ENCODE measurements at places on chromosomes 12 and 14.

DNA sequence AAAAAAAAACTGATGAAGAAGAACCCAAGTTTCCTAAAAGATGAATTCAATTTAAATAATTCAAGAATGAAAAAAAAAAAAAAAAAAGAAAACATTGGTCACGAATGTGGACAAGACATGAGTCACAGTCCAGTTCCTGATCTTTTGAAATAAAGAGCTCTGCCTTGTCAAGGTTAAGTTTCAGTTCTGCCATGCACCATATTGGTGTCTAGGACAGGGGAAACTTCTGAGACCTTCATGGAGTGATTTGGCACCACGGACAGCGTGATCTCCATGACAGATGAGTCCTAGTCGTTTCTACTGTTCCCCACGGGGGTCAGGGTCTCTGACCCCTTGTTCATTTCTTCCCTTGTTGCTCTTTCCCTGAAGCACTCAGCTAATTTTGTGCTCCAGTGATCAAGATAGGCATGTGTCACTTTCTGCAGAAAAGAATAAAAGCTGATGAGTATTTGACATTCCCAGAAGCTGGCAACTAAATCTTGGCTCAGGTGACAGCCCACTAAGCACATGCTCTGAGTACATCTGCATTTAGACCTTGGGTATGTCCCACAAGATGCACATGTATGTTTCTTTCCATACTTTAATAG lies 1159.7 kb downstream of the BCL11B start:
- DNase-seq, result no peak

DNA sequence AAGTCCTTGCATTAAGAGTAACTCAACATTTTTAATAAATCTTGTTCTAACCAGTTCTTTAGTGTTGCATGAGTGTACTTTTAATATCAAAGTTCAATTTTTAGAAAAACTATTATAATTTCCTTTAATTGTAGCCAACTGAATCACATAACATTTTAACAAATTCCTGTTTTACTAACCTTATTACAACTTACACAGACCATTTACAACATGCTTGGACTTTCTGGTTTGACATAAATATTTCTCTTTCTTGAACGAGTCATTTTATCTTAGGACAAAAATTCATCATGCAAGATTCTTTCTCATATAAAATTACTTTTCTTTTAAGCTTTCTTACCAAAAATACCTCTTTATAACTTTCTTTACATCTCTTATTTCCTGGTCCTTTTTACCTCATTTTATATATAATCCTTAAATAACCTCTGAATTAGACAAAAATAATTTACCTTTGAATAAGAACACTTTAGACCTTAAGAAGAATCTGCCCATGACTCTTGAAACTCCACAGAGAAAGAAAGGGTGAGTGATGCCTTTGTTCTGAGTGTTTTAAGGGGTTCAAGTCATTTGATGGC lies 3.9 kb downstream of the SLCO1A2 start:
- no peak for DNase-seq

- no peak for DNase-seq
Measured at GRCh38 chr14:92448786-92449185, 64.8 kb upstream of the RIN3 start.

DNA sequence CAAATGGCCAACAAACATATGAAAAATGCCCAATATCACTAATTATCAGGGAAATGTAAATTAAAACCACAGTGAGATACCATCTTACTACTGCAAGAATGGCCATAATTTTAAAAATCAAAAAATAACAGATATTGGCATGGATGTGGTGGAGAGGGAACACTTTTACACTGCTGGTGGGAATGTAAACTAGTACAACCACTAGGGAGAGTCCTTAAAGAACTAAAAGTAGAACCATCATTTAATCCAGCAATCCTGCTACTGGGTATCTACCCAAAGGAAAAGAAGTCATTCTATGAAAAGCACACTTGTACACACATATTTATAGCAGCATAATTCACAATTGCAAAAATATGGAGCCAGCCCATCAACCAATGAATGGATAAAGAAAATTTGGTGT lies 459.7 kb downstream of the GXYLT1 start:
- DNase-seq, result no peak

GRCh38 chr14:104715416-104715815 lies 8.6 kb upstream of the ADSS1 start:
- no peak for DNase-seq

GRCh38 chr14:67571275-67571990 lies 28.6 kb downstream of the PIGH start:
- no peak for DNase-seq

GRCh38 chr12:91111366-91112325 lies at the start of gene LUM:
Gene LUM, minus strand, starts transcription at chr12:91111494. Its CDS starts 2,515 bp downstream, at chr12:91108979.
- no peak for DNase-seq

- DNase-seq, result no peak
Measured at GRCh38 chr12:91367234-91367849, 184.7 kb upstream of the DCN start.

DNA sequence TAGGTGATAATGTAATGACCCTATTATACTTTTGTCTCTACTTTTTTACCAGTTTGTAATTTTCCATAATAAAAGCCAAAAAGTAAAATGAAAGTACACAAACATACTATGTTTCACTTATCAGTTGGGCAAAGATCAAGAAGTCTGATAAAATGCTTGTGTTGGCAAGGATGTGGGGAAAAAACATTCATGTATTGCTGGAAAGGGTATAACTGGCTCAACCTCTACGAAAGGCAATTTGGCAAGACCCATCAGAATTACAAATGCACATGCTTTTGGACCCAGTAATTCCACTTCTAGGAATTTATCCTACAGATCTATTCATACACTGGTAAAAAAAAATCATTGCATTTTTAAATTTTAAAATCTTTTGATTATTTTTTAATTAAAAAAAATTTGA lies 68.0 kb downstream of the SPTB start:
- DNase-seq, result no peak

DNA sequence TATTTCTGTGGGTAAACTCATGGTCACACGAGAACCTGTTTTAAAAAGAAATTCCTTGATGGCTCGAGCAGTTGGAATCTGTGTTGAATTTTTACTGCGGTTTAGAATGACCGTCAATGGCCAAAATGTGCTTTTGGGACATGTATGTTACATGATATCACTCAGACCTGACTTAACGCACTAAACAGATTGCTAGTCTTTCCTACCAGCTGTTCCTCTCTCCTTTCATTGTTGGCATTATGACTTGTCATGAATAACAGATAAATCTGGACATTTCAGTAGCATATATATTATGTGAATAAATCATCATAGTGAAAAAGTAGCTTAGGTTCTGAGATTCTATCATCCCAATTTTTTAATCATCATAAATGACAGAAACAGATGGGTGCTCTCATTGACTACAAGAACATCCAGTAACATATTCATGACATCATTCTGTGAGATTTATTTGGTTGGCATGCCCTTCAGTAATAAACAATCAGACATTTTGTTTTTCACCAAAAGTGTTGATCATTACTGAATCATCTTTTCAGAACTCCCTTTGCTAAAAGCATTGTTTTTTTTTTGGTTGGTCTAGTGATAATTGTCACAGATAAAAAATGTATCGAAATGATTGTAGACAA lies 57.9 kb upstream of the NAV3 start:
- no peak for DNase-seq

GRCh38 chr14:71143381-71144290 lies 236.4 kb downstream of the PCNX1 start:
- DNase-seq, result no peak

- DNase-seq, result no peak
Measured at GRCh38 chr12:8846305-8846704, 23.9 kb downstream of the A2ML1 start.

DNA sequence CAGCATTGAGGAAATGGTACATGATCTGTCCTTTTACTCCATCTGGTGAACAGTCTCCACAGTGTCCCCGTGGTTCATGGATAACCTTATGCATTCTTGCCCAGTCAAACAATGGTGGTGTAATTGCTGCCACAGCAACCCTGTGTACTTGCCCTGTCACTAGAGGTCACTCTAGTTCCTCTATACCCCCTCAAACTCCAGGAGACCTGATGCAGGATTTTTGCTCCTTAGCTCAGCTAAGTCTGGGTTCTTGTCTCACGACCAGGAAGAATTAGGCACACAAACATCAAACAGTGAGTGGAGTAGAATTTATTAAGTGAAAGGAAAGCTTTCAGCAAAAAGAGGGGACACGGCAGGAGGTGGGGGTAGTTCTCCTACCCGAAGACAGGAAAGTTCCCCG lies 24.7 kb upstream of the EEA1 start:
- no peak for DNase-seq

- no peak for DNase-seq
Measured at GRCh38 chr14:48096897-48097296, 421.5 kb upstream of the MDGA2 start.

- no peak for DNase-seq
Measured at GRCh38 chr12:70074510-70074909, 168.7 kb upstream of the CNOT2 start.

- DNase-seq, result no peak
Measured at GRCh38 chr12:119448611-119449131, 114.1 kb downstream of the CCDC60 start.

- DNase-seq, result no peak
Measured at GRCh38 chr12:3523058-3523457, 32.1 kb downstream of the PRMT8 start.

- no peak for DNase-seq
Measured at GRCh38 chr14:55038708-55039107, 11.7 kb downstream of the SOCS4 start.

- no peak for DNase-seq
Measured at GRCh38 chr12:6783828-6784227, 5.5 kb upstream of the CD4 start.

DNA sequence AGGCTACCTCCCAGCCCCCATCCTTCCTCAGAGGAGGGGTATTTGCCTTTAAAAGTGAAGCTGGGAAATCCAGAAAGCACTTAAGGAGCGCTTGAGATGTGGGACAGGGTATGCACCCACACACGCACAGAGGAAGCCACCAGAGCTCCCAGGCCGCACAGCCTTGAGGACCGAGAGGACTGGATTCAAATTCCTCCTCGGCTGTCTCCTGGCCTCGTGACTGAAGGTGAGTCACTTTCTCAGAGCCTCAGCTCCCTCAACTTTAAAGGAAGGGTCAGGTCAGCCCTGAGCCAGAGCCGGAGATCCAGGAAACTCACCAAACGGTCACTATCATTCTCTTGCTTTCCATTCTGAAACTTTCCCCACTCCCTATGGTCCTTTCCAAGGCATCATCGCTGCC lies 37.6 kb downstream of the BCL11B start:
- DNase-seq, result no peak

DNA sequence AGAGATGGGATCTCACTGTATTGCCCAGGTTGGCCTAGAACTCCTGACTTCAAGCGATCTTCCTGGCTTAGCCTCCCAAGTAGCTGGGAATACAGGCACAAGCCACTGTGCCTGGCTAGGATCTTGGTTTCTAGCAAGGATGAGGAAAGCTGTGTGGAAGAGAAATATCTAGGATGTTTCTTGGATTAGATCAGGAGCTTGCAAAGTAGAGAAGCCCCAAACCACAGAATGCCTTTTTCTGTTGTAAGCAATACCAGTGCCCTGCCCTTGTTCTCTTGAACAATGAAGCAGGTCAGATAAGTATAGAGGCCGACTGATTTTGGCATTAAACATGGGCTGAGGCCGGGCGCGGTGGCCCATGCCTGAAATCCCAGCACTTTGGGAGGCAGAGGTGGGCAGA lies 44.3 kb upstream of the STRN3 start:
- no peak for DNase-seq

DNA sequence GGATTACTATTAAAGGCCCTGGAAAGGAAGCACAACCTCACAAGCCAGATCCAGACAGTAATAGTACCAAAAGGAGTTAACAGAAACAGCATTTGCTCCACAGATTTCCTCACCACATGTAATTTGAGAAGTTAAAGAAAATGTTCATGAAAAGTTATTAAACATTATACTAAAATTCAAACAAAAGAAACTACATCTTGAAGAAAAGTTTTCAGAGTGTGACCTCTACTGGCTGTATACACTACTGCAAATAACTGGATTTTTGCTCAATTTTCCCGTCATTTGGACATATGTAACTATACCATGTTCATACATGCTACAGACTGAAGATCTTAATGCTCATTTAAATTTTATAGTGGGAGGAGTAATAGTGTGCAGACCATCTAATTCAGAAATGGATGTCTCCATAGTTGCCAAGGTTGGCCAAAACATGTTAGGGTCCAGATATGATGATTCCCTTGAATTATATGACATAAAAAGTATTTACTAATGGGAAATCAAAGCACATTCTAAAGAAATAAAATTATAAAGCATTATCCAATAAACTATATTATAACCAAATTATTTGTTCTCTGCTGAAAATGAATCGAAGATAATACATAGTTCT lies 5.6 kb downstream of the KRR1 start:
- no peak for DNase-seq

DNA sequence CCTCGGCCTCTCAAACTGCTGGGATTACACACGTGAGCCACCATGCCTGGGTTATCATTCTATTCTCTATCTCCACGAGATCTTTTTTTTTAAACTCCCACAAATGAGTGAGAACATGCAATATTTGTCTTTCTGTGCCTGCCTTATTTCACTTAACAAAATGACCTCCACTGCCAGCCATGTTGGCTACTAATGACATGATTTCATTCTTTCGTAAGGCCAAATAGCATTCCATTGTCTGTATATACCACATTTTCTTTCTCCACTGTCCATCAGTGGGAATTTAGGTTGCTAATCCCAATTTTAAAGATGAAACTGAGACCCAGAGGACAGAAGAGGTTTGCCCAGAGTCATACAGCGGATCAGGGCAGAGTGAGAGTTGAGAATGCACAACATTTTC lies 10.9 kb upstream of the TRPV4 start:
- DNase-seq, result no peak

GRCh38 chr12:132116709-132117557 lies 27.2 kb downstream of the DDX51 start:
- DNase-seq, result no peak

DNA sequence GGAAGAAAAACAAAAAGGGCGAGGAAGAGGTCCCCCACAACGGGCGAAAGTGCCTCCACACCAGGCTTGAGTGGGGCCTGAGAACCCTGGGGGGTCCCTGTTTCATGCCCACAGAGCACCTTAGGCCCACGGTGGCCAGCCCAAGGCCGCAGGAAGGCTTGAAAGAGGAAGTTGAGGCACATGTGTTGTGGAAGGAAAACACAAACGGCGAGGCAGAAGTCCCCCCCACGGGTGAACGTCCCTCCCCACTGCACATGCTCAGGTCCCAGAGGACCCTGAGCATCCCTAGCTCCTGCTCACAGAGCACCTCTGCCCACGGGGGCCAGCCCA lies 371.5 kb downstream of the ALG10 start:
- DNase-seq, result no peak

- no peak for DNase-seq
Measured at GRCh38 chr14:91956616-91957015, 9.1 kb upstream of the FBLN5 start.

DNA sequence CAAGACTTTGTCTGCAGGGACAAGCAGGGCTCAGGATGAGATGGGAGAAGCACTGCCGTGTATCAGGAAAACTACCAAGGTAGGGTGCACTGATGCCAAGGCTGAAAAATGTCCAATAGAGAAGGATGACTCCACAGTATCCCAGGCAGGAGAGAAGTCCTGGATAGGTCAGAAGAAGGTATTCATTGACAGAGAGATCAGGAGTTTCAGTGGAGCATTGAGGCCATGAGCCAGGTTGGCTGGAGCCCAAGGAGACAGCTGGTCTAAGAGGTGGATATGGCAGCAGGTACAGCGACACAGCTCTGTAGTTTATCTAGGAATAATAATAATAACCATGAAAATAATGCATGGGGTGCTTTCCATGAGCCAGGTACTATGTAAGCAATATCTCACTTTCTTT lies 180.9 kb downstream of the EXOC5 start:
- no peak for DNase-seq
